ENCODE measurements at places on chromosomes 13 and 19.

- no peak for DNase-seq
These were observed 476.7 kb downstream of the RFC3 start for GRCh38 chr13:34294483-34295129.

DNA sequence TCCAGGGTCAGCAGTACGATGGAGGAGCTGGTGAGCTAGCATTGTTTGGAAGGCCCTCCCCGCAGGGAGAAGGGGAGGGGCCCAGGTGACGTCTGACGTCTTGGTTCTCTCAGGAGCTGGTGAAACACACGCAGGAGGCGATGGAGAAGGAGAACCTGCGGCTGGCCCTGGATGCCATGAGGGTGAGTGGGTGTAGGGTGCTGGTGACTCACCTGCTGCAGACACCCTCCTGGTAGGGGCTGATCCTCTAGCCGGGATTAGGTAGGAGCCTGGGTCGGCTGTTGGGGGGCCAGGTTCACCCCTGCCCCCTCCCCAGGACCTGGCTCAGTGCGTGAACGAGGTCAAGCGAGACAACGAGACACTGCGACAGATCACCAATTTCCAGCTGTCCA, 55.8 kb downstream of the VAV1 start:
- DNase-seq = peak; percentile 98

DNA sequence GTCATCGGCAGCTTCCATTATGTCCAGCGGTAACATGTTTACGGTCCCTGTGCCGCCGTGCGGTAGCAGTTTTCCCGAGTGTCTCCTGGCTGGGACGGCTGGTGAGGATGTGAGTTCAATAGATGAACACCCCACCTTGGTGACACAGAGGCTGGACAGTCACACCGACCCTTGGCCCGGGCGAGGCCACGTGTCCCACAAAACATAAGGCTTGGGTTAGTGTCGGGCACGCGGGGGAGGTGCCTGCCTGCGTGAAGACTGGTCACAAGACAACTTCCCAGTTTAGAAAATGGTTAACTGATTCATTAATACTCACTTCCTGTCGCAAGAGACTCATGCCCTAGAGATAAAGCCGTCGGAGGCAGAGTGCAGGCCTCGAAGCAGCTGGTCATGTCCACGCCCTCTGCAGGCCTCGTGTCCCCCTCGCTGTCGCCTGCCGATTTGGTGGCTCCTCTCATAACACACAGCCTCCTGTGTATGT, 17.2 kb downstream of the RASA3 start:
- DNase-seq = peak; percentile 91

DNA sequence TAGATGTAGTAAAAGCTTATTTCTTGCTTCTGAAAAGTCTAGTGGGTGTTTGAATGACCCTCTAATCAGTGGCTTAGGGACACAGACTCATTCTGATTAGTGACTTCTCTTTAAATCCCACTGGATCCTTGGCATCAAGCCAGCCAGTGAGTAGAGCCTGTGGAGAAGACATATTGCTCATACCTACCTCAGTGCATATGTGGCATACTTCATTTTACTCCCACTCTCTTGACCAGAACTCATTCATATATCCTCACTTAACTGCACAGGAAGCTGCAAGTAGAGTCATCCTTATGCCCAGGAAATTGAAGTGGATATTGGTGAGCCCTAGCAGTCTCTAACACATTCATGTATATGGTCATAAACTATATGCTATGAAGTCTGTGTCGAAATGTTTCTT, 148.3 kb downstream of the PDS5B start:
- peak; percentile 7 for DNase-seq

DNA sequence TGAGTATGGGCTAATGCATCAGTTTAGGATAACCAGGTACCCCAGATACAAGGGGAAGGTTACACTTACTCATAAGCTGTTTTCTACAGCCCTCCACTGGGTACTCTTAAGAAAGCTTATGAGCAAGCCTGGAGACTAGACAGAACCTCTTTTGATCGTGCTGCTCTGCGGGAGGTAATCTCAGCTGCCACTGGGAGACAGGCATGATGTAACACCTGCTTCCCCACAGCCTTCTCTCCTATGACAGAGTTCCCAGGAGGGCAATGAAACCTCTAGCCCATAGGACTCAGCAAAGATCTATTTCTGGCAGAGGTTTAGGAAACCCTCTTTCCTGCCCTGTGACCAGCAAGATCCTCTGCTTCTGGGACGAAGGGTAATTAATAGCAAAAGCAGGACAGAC, 65.6 kb downstream of the WASF3 start:
- DNase-seq = no peak

DNA sequence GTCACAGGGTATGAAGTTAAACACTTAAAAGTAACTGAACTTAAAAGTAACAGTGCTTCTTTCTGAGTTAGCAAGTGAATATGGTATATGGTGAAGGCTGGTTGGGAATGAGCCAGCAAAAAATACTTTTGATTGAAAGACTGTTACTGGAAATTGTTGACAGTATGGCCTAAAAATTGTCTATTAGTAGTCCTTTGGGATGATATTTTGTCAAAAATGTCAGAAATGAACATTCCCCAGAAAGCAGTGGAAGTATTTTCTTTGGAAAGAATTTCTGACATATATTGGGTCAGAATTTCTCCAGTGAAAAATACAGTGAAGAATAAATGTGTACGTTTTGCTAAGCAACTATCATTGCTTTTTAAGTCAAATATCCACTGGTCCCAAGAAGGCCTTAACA, 860.5 kb downstream of the PCDH9 start:
- no peak for DNase-seq

DNA sequence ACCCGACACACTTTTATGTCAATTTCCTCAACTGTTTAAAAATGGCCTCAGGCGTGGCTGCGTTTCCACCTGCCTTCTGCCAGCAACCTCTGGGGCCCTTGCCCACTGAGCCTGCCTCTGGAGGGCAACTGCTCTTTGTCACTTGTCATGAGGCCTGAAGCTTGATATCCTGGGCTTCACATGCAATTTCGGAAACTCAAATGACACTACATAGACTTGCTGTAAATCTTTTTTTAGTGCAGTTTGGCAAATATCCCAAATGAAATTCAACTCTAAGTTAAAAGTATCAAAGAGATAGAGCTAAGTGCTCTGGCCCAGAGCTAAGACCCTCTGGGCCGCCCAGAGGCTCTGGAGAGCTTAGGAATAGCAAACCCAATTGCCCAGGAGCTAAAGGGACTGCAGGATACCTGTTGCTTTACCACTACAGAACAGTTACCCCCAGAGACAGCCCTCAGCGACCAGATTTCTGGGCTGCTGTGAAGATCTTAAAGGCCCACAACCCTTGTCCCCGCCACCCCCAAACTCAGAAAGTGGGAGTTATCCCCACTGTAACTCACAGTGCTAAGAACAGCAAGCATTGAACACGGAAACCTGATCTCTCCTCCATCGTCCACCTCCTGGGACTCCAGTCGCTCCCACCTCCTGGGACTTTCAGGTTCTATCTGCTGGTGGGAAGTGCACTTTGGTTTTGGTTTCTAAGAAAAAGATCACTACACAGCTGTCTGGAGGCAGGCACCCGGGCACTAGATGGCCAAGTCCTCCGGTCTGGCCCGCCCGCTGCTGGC, 19.4 kb downstream of the GJA3 start:
- no peak for DNase-seq

- no peak for DNase-seq
These were observed 591.4 kb downstream of the FGF9 start for GRCh38 chr13:22262001-22262885.

DNA sequence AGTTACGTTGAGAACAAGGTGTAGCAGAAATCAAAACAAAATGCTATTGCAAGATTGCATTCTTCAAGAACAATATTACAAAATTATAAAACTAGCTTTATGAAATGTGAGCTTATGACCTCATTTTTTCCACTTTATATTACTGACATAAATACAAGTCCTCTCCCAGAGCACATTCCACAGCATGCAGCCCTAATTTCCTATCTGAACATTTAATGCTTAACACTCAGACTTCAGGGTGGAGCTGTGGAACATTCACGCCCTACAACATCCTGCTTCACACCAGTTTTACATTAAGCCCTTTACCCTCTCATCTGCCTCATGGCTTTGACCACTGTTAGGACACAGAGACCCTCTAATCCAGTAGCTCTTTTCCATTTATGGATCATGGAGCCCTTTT, 65.5 kb downstream of the EPSTI1 start:
- no peak for DNase-seq

DNA sequence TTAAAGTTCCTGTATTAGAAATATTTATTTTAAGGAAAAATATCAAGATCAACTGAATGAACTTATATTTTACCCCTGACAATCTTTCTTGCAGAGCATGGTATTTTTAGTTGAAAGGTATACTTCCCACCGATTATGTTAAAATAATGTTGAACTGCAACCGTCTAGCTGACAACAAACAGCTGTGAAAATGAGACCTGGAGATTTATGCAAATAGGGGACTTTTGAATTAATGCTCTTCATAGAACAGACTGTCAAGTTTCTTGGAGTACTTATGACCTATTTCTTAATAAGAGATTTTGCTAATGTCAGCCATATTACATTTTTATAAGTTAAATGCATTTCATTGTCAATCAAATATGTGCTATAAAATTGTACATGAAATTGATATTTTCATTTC, 210.9 kb downstream of the NALCN start:
- no peak for DNase-seq

- DNase-seq = no peak
These were observed 17.4 kb upstream of the SDHAF1 start for GRCh38 chr19:35977446-35978222.

DNA sequence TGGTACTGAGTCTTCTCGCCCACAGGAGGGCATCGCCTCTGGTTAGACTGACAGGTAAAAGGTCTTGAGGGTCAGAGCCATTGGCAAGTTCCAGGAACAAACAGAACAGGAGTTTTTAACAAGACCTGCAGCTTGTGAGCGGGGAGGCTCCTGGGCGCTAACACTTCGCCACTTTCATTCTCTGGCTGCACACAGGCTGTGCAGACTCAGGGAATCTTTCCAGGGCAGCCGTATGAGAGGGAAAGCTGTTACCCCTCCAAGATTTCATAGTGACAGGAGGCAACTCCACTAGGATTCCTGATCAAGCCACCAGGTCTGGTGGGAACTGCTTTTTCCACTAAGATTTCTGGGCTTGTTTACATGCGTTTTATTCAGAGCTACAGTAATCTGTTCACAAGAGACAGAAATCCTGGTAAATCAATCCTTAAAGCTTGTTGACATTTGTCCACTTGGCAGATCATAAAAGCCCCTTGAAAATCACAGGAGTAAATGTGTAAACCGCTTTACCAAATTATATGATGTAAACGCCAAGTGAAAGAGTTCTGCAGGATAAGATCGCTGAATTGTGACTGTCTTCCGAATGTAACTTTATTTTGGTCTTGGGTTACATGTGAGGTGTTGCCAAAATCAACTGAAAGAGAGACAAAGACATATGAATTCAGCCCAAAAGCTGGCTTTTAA, 190.6 kb downstream of the MZT1 start:
- DNase-seq = no peak

- no peak for DNase-seq
These were observed 727 bp downstream of the CERS1 start for GRCh38 chr19:18895038-18895823.

- DNase-seq = no peak
These were observed 1238.9 kb downstream of the UQCRFS1 start for GRCh38 chr19:27974082-27974513.

- no peak for DNase-seq
These were observed 37.4 kb downstream of the SCGB2B2 start for GRCh38 chr19:34639491-34640085.

DNA sequence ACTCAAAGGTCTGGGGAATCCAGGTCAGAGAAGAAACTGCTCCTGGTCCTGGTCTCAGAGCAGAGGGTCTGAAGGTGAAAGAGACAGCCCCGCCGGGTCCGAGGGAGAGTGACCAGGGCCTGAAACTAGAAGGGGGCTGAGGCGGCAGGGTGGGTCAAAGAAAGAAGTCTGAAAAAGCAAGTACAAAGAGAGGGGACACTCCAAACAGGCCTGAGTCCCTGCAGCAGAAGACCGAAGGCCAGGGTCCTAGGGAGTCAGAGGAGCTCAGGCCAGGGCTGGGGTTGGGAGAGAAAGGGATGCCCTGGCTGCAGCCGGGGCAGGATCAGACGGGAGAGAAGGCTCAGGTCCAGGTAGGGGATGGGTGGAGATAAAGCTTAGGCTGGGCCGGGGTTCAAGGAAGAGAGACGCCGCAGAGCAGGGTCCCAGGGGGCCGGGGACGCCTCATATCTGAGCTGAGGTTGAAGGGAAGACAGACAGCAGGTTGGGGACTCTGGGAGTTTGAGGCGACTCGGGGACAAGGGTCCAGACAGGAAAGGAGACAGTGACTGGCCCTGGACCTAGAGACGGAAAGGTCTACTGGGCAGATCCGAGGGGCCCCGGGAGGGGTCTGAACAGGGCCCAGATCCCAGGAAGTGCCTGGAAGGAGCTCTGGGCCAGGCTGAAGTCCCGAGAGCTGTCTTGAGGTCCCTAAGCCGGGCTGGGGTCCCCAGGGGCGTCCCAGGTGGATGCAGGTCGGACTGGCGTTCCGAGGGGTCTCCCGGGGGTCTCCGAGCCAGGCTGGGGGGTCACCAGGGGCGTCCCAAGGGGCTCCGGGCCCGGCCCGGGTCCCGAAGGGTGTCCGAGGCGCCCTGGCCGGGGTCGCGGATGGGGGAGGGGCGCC, 795 bp downstream of the MLLT1 start:
- peak; percentile 31 for DNase-seq

- DNase-seq = no peak
These were observed 116.0 kb downstream of the COL4A2 start for GRCh38 chr13:110422913-110423688.

- DNase-seq = no peak
These were observed 19.6 kb upstream of the CCNA1 start for GRCh38 chr13:36412736-36413135.

DNA sequence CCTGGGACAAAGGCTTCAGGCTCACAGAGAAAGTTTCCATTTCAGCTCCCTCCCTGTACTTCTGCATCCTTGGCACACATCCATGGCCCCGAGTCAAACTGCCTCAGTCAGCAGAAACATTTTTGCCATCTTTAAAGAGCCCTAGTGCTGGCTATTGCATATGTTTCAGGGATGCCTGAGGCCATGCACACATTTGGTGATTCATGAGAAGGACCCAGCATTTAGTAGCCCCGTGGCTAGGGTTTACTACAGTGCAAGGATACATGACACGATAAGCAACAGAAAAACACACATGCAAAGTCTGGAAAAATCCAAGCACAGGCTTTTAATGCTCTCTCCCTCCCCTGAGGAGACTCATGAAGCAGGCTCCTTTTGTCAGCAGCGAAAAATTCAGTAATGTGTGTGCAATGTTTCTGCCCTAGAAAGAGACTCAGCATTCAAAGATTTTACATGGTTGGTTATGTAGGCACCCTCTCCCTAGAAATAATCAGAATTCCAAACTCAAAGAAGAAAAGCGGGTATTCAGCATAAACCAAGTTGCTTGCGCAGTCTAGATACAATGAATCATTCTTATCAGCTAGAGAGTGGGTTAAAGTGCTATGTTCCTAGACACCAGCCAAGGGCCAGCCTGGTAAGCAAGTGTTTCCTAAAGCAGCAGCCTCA, 17.6 kb downstream of the ACOD1 start:
- no peak for DNase-seq

DNA sequence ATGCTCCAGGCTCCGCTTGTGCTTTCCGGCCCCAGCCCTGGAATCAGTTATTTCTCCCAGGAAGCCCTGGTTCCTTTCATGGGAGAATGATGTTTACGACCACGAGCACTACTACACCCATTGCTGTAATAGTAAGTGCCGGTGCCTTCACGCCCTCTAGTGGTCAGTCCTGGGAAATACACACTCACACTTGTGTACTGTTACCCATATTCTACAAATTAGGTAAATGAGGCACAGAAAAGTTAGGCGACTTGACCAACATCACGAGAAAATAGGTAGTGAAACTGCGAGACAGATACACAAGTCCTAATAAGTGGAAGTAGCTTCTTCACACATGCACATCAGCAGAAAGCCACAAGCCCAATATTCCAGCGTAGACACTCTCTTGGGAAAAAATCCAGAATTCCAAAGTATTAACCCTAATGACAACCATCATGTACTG, 21.7 kb downstream of the CEACAM21 start:
- DNase-seq = peak; percentile 80

All from H54 (cell line).